ENCODE measurements at places on chromosomes 5 and 9.
A peak's percentile ranks its signal among the peaks of the same experiment; 100 is the strongest.

DNA sequence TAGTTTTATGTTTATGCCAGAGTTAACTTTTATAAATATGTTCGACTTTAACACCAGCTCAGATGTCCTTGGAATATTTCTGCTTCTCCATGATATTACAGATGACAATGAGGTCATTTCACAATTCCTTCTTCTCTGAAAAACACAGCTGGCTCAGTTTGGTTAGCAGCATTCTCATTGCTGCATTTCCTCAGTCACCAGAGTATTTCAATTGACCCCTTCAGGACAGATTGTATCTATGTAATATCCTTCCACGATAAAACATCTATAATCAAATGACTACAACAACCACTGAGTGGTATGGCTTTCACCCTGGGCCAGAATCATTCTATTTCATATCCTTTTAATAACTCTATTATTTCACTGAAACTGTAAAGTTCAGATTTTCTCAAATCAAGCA is 148.7 kb downstream of the OXCT1 start:
- no peak for DNase-seq

- DNase-seq, result no peak
Measured at GRCh38 chr5:96288845-96289185, 144.2 kb downstream of the PCSK1 start.

DNA sequence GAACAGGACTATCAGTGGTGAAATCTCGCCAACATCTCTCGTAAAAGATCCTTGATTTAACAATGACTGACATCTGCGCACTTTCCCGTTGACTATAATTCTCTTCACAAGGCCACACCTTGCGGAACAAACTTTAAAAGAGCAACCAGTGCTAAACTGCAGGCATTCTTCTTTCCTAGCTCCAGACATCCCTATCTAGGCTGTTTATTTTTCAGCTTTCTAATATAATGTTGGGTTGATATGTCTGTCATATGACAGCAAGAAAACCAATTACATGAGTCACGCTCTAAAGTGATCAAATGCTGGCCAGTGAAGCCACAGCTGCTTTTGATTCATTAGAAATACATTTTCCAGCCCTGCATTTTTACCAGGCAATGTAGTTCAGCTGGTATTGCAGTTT is 162.5 kb downstream of the ELAVL2 start:
- no peak for DNase-seq

DNA sequence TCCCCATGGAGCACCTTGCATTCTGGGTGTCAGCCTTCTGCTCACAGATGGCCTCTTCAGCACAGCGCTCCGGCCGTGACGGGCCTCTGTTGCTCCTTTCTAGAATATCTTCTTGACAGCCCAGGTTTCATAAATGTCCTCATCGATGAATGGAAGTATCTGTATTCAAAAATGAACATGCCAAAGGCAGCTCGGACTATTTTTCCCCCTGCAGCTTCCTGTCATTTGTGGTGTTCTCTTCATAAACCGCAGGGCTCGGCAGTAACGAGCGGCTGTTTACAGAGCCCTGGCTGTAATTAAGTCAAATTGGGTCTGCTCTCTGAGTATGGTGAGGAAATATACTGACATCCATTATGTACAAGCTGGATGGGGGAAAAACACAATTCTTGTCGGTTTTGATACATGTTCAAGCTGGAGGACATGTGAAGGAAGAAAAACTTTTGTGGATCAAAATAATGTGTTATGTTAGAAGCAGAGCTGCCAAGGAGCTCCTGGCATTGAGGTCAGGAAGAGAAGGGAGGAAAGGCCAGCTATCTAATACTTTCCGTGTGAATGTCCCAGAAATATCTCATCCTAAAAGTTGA is 154.1 kb upstream of the CD180 start:
- peak; percentile 19 for DNase-seq

DNA sequence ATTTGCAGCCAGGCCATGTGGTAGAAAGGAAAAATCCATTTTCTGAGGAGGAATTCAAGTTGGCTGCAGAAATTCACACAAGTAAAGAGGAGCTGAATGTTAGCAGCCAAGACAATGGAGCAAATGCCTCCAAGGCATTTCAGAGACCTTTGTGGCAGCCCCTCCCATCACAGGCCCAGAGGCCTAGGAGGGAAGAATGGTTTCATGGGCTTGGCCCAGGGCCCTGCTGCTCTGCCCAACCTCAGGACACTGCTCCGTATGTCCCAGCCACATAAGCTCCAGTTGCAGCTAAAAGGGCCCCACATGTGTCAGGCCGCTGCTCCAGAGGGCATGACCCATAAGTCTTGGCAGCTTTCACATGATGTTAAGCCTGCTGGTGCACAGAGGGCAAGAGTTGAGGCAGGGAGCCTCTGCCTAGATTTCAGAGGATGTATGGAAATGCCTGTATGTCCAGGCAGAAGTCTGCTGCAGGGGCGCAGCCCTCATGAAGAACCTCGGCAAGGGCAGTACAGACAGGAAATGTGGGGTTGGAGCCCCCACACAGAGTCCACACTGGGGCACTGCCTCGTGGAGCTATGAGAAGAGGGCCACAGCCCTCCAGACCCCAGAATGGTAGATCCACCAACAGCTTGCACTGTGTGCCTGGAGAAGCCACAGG is 144.2 kb upstream of the EPB41L4A start:
- no peak for DNase-seq

GRCh38 chr9:27022920-27023319 is 17.4 kb upstream of the LRRC19 start:
- no peak for DNase-seq

DNA sequence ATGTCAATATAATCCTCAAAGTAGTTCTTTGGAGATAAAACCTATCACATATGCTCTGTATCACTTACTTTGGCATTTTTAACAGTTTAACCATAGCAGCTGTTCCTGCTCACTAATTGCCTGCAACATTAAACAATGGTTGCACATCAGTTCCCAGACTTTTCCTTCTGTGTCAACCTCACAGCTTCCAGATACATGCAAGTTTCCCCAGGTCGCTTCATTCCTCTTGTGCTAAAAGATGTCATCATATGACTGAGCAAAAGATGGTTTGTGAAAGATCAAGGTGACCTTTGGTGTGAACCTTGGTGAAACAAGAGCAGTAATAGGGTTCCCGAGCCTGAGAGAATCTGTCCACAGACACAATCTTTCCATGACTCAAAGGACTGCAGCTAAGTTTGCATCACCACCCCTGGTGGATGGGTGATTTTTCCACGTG is 500.4 kb upstream of the PAPPA start:
- DNase-seq, result no peak

DNA sequence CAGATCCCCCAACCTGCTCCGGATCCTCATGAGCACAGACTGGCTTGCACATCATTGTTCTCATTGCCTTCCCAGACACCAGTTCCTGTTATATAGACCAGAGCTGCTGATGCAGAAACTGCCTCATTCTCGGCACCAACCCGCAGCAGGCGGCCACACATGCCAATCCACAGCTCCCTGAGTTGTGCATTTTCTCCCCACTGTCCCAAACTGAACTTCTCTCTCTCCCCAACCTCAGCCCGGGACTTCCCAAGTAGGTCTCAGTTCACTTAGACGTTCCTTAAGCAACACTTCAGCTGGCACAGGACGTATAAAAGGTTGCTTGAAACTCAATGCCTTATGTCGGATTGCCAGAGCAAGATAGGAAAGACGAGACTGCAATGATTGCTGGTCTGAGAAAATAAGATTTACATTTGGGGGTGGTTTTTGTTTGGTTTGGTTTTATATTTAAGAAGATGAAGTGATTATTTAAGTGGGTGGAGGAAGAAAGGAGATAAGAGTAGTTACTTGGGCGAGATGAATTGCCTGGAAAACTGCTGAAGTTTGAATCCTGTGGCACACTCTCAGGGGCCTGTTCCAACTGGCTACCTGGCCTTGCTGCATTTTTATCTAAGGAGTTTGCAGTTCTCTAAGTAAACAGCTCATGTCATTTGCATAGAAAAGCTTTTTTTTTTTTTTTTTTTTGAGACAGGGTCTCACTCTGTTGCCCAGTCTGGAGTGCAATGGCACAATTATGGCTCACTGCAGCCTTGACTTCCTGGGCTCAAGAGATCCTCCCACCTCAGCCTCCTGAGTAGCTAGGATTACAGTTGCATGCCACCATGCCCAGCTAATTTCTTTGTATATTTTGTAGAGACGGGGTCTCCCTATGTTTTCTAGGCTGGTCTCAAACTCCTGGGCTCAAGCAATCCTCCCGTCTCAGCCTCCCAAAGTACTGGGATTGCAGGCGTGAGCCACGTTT is 155.4 kb downstream of the GOLPH3 start:
- no peak for DNase-seq

DNA sequence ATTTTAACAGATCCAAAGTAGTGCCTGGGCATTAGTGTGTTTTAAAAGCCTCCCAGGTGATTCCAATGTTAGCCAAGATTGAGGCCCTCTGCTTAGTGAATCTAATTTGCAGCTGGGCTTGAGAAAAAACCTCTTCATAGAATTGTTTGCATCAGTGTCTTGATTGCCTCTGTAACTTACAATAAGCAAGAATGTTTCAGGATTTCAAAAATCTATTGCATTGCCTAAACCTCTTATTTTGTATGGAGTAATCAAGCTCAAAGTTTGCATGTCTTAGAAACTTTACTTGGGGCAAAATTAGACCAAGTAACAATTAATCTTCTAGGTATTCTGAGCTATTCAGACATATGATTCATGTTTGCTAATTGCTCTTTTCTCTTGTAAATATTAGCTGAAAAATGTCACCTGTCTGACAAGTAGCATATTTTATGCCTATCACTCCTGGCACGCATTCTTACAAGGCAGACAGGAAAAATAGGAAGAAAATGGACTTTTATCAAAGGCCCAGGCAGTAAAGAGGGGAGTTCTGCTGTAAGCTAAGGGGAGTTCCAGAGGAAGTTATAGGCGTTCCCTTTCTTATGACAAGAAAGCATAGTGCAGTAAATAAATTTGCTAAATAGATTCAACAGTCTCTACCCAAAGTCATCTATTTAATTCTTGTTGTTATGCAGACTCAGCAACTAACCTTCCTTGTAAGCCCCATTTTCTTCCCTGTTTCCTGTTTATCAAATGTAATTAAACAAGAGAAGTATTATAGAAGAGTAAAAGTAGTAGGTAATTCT is 21.0 kb downstream of the PDCD1LG2 start:
- no peak for DNase-seq

- no peak for DNase-seq
Measured at GRCh38 chr9:1057910-1058309, 7.8 kb downstream of the DMRT2 start.

DNA sequence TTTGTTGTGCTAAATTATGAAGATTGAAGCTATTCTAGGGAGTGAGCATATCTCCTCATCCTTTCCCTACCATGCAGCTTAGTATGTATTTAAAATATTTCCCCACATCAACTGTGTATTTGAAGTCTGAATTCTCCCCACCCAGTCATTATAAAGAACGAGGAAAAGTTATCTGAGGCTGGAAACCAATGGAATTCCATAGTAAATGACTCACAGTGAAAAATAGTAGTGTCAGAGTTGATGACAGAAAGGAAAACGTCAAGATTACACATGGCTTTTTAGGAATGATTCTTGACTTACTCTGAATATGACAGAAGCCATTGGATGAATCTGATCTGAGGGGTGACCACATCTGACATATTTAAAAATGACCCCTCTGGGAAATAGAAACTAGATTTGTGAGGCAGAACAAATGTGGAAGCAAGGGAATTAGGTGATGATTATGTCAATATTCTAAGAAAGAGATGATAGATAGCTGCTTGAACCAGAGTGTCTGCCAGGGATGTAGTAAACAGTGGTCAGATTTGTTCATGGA is 1768.9 kb upstream of the CDH9 start:
- no peak for DNase-seq

DNA sequence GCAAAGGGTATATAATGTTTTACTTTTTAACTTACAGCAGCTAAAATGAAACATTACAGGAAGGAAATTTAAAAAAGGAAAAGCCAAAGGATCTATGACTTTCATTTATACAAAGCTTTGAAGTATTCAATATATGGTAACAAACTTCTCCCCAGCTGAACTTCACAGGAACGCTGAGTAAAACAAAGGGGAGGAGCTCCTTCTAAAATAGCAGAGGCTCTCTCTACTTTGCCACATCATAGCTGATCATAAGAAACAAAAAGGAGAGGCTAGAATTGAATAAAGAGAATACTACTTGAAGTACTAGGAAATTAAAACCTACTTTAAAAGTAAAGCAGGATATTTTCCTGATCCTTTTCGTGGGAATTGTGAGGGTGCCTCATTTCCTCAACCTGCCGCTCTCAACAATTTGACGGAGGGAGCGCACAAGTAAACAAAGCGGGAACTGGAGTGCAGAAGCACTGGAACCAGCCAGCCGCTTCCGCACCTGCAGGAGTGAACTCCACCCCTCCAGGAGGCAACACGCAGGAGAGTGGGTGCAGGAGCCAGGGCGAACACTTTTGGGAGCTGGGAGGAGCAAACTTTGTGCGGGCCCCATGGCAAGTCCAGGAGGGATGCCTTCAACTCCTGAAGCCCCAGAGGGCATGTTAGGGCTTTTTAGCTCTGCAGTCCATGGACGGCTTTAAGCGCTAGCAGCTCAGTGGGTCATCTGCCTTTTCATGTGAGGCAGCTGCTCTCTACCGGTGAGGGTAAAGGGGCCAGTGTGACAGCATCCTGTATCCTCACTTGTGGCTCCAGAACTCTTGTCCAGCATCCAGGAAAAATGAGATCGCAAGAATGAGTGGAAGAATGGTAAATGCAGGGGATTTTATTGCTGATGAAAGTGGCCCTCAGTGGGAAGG is 757.4 kb downstream of the PTPRD start:
- no peak for DNase-seq

- no peak for DNase-seq
Measured at GRCh38 chr9:113222482-113222841, 1.1 kb downstream of the SLC31A1 start.

DNA sequence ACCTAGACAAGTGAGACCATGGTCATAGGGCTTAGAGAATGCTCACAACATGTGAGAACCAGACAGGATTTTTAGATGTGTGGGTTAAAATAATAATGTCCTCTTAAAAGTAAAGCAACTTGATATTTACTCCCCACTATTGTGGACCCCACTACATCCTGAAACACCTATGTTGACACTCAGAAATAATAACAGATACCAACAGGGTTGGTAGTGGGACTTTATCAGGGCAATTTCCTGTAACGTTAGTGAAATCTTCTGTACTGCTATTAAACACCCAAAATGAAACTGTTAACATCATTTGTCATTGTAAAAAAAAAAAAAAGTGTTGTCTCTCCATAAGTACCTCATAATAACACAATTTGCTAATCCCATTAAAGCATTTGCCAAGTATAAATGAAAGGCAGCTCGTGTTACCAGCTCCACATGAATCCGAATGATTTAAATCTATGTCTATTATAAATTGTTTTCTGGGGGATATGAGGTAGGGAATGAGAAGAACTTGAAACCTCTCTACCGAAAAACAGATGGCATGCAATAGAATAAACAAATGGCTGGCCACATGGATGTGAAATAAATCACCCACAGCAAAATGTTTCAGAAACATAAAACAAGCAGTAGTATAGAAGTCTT is 285.9 kb downstream of the ARHGEF28 start:
- DNase-seq, result no peak

GRCh38 chr9:126607731-126608130 is 6.0 kb upstream of the LMX1B start:
- DNase-seq, result no peak

- DNase-seq, result no peak
Measured at GRCh38 chr5:145141534-145141933, 693.6 kb downstream of the PRELID2 start.

- no peak for DNase-seq
Measured at GRCh38 chr9:88682431-88682831, 147.5 kb downstream of the NXNL2 start.

Measured in CD4-positive, alpha-beta T cell treated with Interleukin-4 for 1 hour (primary cell).